CD4-positive, alpha-beta T cell (primary cell): ENCODE measurements at places on chromosomes 3 and 15.

DNA sequence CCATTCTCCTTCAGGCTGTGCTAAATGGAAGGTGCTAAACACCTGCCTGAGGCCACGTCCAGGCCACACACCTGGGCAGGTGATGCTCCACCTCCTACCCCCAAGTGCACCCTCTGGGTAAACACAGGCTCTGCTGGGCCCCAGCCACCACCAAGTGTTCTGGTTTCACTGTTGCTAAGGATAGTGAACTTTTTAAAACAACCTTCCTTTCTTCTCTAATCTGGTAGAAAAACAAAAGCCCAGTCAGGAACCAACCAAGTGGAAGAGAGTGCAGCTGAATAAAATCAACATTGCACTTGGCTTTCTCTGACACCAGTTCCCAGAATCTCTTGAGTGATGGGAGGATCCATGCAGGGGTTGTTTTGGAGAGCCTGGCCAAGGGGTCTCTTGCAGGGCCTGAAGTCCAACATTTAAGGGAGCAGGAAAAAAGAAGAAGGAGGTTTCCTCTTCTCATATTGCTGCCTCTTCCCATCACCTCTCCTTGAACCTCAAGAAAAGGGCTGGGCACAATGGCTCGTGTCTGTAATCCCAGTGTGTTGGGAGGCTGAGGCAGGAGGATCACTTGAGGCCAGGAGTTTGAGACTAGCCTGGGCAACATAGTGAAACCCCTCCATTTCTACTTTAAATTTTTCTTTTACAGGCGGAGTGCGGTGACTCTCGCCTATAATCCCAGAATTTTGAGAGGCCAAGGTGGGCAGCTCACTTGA is 26.2 kb upstream of the ATP13A3 start:
- no peak for DNase-seq

DNA sequence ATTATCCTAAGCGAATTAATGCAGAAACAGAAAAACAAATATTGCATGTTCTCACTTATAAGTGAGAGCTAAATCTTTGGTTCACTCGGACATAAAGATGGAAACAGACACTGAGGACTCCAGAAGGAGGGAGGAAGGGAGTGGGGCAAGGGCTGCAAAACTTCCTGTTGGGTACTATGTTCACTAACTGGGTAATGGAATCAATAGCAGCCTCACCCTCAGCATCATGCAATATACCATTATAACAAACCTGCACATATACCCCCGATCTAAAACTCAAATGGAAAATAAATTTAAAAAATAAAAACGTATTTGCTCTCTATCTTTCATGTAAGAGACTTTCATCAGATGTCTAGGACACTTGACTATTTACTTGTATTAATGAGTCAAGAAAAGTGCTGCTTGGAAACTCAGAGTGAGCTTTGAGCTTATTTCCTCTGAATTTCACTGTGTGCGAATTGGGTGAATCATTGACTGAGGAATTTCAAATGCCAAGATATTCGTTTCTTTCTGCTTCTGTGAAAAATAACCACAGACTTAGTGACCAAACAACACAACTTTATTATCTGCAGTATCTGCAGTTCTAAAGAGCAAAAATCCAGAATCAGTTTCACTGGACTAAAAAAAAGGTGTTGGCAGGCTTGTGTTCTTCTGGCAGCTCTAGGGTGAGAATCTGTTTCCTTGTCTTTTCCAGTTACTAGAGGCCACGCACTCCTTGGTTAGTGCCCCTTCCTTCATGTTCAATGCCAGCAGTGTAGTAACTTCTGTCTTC is 18.4 kb downstream of the TM4SF18 start:
- DNase-seq = no peak

DNA sequence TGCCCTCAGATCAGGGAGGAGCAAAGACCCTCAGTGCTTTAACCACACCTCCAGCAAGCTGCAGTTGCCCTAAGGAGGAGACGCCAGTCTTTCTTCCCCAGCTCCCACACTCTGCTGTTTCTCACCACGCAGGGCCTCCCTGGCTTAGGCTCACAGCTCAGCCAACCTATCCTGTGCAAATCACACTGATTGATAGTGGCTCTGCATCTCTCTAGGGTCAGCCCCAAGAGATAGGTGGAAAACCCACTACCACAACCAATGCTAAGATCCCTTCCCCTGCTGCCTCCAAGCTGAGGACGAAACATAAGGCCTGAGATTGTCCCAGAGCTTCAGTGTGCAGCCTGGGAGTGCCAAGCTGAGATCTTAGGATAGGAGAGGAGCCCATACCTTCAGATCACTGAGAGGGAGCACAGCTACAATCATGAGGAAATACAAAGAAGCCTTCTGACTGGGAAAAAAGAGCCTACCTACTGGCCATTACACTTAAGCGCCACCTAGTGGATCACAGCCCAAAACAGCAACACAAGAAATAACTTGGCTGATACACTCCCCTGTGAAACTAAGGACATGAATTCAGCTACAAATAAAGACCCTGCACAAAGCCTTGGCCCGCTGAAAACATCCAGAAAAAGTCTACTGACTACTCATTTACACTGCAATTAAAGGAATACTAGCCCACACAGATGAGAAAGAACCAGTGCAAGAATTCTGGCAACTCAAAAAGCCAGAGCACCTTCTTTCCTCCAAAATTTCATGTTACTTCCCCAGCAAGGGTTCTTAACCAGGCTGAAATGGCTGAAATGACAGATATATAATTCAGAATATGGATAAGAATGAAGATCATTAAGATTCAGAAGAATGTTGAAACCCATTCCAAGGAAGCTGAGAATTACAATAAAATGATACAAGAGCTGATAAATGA is 271.5 kb upstream of the DCBLD2 start:
- no peak for DNase-seq

DNA sequence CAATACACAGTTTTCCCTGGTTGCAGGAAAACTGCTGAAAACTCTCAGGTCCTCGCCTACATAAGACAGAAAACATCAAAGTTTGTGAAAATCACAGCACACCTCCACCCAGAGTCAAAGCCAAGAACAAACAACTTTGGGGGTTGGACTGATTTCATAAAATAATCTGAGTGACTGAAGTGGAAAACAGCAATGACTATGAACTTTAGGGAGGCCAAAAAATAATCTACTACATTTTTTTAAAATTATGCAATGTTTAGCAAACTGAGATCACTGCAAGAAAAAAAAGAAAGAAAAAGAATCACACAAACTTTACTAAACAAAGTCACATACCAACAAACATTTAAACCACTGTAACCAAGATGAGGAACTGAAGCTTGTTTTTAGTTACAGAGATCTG is 15.9 kb upstream of the FOXP1 start:
- no peak for DNase-seq

GRCh38 chr3:111936967-111937366 is 41.9 kb upstream of the ABHD10 start:
- no peak for DNase-seq

DNA sequence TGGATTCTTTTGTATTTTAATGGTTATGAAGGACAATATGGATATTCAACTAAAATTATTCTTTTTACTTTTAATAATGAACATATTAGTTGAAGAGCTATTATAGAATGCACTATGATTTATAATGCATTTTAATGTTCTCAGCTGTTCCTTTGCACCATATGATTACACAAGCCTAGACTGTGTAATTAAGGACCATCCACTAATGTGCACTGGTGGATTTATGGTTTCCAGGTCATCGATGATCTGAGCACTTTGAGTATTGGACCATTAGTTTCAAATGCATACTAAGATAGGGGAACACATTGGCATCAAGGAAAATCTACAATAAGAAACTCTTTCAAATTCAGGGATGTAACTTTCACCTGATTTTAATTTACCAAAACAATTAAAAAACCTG is 16.8 kb downstream of the LRRN1 start:
- DNase-seq = no peak

- DNase-seq = peak; percentile 23
Measured at GRCh38 chr3:19147905-19148767, at the start of gene KCNH8. TSS of gene KCNH8 (plus strand) at chr3:19148510. CDS start at chr3:19148720, 210 bp downstream.

DNA sequence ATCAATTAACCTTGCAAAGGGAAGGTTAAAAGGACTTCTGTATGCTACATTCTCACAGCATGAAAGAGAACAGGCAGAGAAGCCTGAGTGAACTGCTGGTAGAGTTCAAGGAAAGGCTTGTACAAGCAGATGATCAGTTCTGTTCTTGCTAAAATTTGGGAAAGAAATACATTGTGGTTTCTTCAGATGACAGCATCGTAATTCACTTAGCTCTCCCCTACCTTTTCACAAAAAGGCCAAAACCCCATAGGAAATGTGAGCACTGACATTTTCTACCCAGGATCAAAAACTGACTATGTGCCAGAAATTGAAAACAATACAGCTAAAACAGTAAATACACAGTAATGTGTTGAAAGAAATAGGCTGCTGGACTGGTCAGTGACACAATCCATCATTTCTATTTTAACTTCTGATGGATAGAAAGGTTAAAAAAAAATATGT is 216.4 kb downstream of the DPH6 start:
- no peak for DNase-seq
